ENCODE measurements at places on chromosomes 16 and 17.

DNA sequence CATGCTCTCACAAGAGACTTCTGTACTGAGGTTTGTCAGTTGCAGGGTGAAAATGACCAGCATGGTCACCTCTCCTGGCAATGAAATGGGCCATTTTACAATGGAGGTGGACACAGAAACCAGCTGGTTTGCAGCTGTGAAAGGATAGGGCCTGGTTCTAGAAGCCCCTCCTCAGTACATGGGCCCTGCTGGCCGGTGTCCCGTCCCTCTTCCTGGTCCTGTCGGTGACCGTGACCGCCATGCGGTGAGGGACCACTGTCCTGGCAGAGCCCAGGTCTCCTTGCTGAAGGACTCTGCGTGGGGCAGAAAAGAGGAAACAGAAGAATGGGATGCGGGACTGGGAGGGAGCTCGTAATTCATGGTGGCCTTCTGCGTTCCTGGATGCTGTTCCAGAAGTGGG is 76.0 kb upstream of the ZNF423 start:
- DNase-seq = no peak

GRCh38 chr17:79745641-79746105 is 14.9 kb downstream of the ENPP7 start:
- no peak for DNase-seq

- no peak for DNase-seq
Measured at GRCh38 chr16:86553356-86553755, 1.7 kb downstream of the MTHFSD start.

- DNase-seq = no peak
Measured at GRCh38 chr16:25093208-25094061, 18.1 kb upstream of the LCMT1 start.

- no peak for DNase-seq
Measured at GRCh38 chr17:40448213-40448638, 5.0 kb downstream of the IGFBP4 start.

DNA sequence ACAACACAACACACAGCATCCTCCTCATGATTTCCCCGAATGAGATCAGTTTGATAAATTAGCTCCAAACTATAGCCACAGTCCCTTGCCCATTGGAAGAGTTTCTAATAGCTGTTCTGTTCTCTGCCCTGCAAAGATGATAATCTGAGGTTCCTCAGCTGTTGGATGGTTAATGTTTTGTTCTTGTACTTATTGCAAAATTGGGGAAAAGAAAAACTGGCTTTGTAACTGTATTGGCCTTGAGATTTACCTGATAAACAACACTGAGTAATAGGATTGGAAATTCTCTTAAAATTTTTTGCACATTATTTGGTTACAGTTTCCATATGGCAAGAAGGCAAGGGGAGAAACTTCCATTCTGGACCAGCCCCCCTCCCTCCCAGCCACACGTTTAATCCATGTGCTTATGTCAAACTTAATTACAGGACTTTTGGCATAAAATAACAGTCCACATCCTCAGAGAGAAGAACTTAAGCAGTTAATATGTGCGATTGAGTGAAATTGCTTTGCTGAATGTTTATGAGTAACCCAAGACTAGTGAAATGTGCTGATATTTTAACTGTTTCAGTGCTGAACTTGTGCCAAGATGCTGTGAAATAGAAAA is 119.1 kb upstream of the ZFHX3 start:
- no peak for DNase-seq

GRCh38 chr17:31857920-31858641 is 963 bp downstream of the COPRS start:
- DNase-seq = no peak

DNA sequence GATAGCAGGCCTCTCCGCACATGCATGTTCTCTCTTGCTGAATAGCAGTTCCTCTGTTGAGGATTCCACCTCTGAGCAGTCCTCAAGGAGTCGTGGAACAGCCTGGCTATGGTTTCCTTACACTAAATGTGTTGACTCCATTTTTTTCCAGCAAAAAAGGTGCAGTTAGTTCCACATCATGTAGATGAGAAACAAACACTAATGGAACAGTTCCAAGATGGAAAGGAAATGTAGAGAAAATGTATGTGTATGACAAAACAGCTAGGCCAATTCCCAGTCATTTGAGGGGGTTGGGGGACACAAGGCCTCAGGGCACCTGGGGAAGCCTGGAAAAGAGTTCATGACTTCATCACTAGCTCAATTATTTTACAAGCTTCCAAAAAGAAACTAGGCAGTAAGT is 90.0 kb downstream of the CFDP1 start:
- DNase-seq = no peak

DNA sequence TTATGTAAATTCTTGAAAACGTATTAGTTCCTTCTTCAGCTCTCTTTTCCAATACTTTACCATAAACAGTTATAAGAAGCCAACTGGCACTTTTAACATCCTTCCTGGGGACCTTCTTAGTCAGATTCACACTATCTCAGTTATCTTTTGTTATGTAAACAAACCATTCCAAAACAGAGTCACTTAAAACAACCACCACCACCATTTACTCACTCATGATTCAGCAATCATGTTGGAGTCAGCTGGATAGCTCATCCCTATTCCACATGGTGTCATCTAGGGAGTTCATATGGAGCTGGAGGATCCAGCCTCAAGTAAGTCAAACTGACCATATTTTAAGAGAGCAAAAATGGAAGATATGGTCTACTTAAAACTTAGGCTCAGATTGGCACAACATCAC is 240.3 kb upstream of the IRX3 start:
- peak; percentile 6 for DNase-seq

GRCh38 chr17:57755480-57756070 is 10.5 kb upstream of the CCDC182 start:
- DNase-seq = no peak

GRCh38 chr16:68700120-68700519 is 37.0 kb upstream of the CDH1 start:
- no peak for DNase-seq

DNA sequence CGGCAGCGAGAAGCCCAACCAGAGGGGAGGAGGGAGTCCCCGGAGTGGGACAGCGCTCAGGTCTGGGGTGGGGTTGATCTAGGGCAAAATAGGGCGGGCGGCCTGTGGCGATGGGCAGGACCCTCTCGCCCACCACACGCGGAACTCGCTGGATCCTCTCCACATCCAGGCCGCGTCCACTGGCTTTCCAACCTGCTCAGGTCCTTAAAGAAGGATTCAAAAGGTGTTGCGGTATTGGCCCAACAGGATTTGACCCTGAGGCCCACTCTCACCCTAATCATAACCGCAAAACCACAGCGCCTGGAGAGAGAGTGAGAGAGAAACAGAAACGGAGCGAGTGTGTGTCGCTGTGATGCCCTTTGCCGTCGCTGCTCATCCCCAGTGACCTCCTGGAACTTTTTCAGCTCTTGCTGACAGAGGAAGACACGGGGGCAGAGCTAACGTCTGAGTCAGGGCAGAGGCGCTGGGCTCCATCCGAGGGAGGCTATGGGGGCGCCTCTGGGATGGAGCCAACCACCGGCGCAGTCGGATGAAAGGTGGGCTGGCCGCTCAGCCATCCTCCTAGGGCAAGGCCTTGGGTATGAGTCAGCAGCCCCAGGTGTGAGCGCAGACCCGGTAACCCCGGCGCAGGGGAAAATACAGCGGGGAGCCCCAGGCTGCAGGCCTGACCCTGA is 16.7 kb upstream of the OR1F1 start:
- no peak for DNase-seq

- DNase-seq = no peak
Measured at GRCh38 chr16:72860726-72861562, 187.0 kb downstream of the ZFHX3 start.

- no peak for DNase-seq
Measured at GRCh38 chr17:73293480-73293911, 18.3 kb downstream of the CDC42EP4 start.

DNA sequence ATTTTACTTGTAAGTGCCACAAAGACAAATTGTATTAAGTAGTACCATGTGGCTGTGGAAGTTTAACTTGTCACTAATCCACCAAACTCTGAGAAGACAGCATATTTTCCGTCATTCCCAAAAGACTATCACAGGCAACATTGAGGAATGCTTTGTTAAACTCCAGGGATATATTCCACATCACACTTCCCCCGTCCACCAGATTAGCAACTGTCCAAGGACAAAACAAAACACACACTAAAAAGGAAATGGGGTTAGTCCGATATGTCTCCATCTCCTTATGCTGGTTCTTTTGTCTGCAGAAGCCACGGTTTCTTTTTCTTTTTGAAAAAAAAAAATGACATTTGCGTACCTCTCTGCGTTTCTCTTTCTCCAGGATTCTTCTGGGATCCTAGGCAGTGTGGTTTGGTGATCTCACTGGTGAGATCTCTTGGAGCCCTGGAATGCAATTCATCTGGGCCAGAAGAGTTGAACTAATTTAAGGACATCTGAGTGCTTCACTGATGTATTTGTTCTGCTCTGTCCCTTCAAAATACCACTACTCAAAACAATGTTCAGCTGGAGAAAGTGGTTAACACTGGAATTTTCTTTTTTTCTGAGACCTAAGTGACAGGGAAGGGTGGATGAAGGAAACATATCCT is 40.6 kb downstream of the PRKCB start:
- DNase-seq = no peak

- no peak for DNase-seq
Measured at GRCh38 chr16:23650674-23651416, 9.6 kb downstream of the DCTN5 start.

DNA sequence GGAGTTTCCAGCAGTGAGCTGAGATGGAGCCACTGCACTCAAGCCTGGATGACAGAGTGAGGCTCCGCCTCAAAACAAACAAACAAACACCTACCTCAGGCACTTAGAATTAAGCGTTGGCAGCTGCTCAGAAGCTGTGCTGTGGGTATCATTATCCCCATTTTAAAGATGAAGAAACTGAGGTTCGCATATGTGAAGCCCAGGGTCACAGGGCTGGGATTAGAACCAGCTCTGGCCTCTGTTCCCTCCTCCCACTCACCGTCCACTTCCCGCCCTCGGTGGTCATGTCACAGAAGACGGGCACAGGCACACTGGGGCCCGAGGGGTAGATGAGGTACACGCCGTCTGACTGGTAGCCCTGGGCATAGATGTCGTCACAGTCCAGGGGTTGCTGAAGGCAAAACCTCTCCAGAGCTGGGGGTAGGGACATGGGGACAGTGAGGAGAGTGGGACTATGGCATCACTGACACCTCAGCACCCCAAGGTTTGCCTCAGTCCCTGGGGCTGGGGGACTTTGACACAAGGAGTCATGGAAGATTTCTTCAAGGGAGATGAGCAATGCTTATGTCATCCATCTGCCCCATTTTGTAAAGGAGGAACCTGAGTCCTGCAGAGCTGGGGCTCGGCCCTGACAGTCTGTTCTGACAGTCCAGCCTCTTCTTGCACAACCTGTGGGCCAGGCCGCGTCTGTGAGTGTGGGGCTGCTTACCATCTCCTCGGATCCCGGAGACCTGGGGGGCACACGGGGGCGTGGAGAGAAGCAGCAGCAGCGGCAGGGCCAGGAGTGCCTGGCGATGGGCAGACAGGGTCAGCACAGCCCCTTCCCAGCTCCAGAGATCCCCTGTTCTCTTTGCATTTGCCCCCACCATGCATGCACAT is 700 bp downstream of the MFAP4 start:
- peak; percentile 32 for DNase-seq

GRCh38 chr16:89969741-89970410 is 21.3 kb downstream of the DEF8 start:
- DNase-seq = no peak

DNA sequence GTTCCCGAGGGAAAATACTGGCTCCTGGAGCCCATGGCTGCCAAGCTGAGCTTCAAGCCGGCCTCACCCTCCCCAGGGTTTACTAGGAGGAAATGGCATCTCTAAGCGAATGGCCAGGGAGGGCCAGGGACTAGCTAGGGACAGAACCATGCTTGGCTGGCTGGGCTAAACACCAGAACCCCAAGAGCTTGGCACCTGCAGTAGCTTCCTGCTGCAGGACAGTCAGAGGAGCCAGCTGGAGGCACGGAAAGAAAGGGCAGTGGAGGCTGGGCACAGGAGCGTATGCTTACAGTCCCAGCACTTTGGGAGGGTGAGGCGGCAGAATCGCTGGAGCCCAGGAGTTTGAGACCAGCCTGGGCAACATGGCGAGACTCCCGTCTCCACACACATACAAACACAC is 33.7 kb downstream of the PEMT start:
- no peak for DNase-seq

Data from amniotic stem cell (primary cell).